Left ventricle myocardium inferior (tissue), 1 donor: ENCODE measurements at places on chromosomes 5 and 9.
A peak's percentile ranks its signal among the peaks of the same experiment; 100 is the strongest.

GRCh38 chr5:66247176-66247960 lies 103.3 kb downstream of the SREK1 start:
- no peak for DNase-seq

DNA sequence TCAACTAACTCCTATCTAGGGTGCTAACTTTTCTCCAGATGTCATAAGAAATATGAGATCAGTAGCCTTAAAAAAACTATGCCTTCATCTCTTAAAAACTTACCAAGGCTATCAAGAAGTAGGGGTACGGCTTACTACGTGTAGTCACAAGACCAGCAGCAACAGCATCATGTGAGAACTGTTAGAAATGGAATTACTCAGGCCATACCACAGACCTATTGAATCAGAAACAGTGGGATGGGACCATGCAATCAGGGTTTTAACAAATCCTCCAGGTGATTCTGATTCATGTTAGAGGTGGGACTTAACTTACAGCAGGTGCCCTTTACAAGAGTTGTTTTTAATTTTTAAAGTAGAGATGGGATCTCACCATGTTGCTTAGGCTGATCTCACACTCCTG lies 4.6 kb downstream of the IFNE start:
- DNase-seq = no peak

- no peak for DNase-seq
These were observed 229.2 kb downstream of the MRPS30 start for GRCh38 chr5:45037927-45038326.

GRCh38 chr5:78320401-78320800 lies 25.9 kb upstream of the AP3B1 start:
- DNase-seq = no peak

DNA sequence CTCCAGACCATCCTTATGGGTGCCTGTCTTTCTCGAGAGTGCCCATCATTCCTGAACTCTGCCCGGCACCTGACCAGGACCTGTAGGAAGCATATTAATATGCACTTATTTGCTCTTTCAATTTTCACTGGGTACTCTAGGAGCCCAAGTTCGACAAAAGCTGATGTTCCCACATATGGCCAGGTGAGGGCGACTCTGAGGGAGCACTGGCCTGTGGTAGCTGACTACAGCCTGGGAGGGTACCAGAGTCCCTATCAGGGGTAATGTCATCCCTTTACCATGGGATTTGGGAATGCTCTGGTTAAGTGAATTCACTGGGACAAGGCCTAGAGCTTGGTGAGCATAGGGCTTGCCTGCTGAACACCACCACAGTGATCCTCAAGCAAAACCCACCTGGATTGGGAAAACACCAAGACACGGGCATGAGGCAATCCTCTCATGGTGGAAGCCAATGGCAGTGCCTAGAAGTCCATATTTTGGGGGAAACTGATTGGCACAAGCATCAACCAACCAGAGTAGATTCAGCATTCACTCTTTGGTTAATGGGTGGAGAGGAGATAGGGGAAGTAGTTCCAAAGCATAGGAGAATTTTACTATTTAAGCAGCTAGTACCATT lies 112.2 kb downstream of the MTX3 start:
- DNase-seq = no peak

GRCh38 chr9:78904686-78905085 lies 607.8 kb downstream of the PSAT1 start:
- DNase-seq = no peak

DNA sequence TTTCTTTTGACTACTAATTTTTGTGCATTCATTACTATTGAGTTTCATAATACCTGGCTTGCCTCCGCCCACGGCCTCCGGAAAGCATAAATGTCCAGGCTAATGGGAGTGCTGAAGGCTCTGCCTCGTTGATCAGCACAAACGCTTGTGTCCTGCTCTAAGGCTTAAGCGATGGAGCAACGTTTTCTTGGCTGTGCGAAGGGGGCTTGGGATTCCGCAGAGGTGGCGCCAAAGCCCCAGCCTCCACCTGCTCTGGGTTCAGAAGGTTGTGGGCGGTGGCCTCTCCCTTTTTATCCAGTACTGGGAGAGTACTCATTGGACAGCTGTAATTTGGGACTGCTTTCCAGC lies 19.7 kb downstream of the ANXA2R start:
- DNase-seq = no peak

GRCh38 chr5:14054965-14055963 lies 87.9 kb upstream of the TRIO start:
- no peak for DNase-seq

DNA sequence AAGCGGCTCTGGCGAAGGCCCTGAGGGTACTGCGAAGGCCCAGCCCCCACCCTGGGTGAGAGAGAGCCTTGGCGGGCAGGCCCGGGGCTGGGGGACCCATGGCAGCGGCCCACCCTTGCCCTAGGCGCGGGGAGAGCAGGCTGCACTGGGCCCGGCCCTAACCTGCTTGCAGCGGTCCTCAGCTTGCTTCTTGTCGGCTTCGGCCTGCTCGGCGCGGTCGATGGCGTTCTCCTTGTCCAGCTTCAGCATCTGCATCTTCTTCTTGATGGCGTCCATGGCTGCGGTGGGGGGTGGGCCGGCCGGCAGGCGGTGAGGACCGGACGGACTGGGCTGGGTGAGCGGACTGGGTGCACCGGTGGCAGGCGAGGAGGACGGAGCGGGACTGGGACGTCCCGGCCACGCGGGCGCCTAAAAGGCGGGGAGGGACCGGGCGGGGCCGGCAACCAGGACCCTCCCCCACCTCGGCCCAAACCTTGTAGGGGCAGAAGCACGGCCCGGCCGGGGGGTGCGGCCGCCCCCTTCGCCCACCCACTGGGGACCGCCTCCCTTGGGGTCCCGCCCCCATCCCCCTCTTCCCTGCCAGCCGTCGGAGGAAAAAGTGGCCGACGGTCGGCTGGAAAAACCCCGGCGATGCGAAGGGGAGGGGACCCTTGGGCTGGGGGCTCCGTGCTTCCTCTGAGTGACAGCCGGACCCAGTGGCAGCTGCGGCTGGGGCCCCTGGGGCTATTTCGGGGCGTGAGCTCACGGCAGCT lies at the start of gene TPM2:
Gene TPM2, minus strand, starts transcription at position 384 of the 752 bp plus-strand sequence. Its CDS starts 108 bp downstream, at position 276.
- DNase-seq = peak; percentile 85

- DNase-seq = no peak
These were observed 20.2 kb upstream of the CCDC192 start for GRCh38 chr5:127683008-127683407.

DNA sequence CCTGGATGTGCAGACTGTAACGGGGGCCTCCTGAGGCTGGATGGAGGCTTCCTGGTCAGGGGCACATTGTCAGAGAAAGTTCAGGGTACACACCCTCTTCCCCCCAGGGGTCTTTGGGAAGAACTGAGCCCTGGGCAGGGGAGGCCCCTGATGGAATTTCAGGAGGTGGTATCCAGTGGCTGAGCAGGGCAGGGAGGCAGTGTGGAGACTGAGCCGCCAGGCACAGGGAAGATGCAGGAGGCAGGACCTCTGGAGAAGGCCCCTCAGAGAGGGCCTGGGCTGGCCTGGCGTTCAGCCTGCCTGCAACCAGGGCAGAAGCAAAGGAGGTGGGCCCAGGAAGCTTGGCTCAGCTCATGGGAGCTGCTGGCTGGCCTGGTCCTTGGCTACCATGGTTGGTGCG lies 53.5 kb downstream of the GTF3C4 start:
- no peak for DNase-seq

GRCh38 chr5:180160789-180161188 lies 48.2 kb downstream of the RASGEF1C start:
- DNase-seq = no peak

- DNase-seq = no peak
These were observed 416.1 kb upstream of the CTNND2 start for GRCh38 chr5:12320331-12320730.

DNA sequence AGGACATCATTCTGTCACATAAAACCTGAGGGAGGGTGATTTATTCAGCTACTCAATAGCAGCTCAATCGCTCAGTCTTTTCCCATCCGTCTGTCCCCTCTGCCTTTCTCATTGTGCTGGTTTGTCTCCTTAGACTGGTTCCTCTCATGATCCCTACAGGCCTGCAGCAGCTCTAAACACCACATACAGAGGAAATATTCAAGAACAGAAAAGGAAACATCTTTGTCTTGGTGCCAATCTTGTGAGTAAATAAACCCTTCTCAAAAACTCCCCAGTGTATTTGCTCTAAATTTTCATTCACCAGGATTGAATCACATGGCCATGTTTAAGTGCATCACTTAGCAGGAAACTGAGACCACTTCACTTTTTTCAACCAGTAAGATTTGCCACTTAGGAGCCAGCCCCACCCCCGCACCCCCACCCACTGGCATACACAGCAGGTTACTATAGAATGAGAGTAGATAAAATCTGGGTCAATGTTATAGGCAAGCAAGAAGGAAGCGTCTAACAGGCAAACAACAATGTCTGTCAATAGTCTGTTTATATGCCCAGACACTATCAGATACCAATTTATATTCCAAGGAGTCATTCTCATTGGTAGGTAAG lies 895.5 kb upstream of the DMAC1 start:
- no peak for DNase-seq

DNA sequence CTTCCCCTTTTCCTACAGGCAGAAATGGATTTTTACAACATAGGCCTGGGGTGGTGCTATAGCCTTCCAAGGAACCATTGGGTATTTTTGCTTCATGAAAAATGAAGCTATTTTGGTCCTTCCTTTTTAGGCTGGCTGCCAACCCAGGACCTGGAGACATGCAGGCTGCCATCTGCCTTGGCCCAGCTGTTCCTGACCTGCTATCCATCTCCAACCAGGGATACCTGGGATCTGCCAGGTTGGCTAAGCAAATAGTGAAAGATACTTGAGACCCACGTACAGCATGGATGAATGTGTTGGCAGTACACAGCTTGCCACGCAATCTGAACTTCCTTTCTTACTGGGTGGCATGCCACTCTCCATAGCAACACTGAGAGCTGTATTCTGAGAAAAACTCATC lies 31.1 kb downstream of the MRPS27 start:
- no peak for DNase-seq

DNA sequence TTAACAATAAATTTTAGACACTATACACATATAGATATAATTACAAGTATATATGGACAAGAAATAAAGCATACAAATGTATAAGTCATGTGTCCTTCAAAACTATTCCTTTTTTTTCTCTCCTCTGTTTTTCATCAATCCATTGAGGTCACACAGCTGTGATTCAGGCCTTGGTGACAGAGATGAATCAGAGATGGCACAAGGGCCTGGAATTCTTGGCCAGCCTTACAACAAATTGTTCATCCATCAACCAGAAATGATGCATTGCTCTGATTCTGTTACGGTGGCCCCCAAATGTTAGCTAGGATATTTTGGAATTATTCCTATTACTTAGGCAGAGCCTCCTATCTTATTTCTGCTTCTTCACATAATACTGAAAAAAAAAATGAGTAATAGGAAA lies 108.7 kb upstream of the MPDZ start:
- DNase-seq = no peak

DNA sequence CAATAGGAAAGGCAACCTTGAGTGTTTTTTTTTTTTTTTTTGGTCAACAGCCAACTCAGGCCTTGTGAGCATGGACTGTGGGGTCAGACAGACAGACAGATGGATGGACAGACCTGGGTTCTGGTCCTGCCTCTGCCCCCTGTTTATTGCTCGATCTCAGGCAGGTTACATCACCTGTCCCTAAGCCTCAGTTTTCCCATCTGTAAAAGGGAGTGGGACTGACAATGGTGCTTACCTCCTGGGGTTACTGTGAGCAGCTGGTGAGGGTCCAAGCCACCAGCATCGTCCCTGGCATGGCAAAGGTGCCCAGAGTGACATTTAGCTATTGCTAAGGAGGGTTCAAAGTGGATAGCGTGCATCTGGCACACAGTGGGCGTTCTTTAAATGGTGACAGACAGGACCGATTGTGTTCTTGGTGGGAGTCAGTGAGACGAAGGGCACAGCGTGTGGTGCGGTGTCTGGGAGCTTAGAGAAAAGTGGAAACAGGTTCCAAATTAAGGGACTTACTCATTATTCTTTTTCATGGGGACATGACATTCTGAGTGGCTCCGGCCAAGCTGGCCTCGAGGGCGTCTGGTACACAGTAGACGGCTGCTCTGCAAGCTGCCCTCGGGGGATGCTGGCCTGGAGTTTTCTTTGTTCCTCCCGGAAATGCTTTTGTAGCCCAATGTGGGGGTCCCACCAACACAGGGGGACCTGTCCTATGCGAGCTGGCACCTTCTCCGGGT lies 72.1 kb downstream of the COL27A1 start:
- no peak for DNase-seq

DNA sequence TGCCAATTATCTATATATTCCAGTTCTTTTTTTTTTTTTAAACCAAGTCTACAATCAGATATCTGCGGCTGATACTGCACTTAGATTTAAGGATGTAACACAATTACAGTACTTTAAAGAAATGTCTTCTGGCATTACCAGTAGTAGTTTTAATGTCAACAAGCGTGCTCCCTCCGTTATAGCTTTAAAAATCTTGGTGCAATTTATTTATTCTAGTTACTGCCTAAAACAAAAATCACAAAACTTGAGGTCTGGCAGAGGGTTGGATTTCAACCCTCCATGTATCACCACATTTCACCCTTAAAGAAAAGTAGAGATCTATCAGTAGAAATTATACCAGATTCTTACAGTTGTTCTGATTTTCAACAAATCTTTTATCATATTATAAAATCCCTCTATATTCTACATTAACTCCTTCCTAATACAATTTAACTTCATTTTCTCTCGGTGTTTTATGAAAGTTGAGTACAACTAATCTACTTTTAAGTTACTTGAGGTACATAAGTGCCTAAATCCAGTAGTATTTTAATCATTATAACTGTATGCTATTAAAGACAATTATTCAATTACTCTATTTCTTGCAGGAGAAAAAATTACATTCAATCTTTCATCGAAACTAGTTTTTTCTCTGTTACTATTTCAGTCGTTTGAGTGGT lies 2.0 kb upstream of the RICTOR start:
- DNase-seq = no peak

DNA sequence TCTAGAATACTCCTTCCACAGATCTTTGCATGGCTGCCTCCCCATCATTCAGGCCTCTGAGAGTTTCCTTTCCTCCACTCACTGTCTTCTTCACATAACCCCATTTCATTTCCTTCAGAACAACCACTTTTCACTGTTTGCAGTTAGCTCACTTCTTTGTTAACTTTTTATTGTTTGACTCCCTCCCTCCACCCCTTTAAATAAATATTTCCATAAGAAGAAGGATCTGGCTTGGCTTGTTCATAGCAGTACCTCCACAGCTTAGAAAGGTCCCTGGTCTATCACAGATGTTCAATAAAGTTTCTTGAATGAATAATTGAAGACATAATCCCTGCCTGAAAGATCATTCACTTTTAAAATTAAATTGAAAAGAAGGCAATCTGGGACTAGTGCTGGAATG lies 661.6 kb downstream of the ACTL7B start:
- no peak for DNase-seq

GRCh38 chr9:99011161-99011709 lies 67.5 kb downstream of the COL15A1 start:
- DNase-seq = no peak

- DNase-seq = no peak
These were observed 125.8 kb downstream of the ZNF354C start for GRCh38 chr5:179185941-179186411.

DNA sequence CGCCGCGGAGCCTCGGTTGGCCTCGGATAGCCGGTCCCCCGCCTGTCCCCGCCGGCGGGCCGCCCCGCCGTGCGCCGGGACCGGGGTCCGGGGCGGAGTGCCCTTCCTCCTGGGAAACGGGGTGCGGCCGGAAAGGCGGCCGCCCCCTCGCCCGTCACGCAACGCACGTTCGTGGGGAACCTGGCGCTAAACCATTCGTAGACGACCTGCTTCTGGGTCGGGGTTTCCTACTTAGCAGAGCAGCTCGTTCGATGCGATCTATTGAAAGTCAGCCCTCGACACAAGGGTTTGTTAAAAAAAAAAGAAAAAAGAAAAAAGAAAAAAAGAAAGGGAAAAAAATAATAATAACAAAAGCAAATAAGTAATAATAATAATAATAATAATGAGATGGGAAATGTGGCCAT lies 112.8 kb downstream of the GCNT1 start:
- no peak for DNase-seq
